Melanocyte of skin (primary cell): ENCODE measurements at places on chromosomes 2 and 18. TPM values are rescaled to one million over a fixed set of nuclear protein-coding genes. Genes with fewer than 3 reads are reported as not detected.

SH3BP4 gene
- 18.6 and 32.3 TPM in 2 replicates for total RNA-seq

TTC32 gene
- 5.2 and 7.7 TPM in 2 replicates for total RNA-seq

AGXT gene
- total RNA-seq: not detected in 2 replicates

GCG gene
- total RNA-seq: not detected in 2 replicates

TNFAIP6 gene
- 5.8 and 66.1 TPM in 2 replicates for total RNA-seq

TEX44 gene
- not detected in 2 replicates for total RNA-seq

CDH7 gene
- total RNA-seq: under 0.01 TPM in 1 of 2 replicates, not detected in the other

CRYGD gene
- not detected in 2 replicates for total RNA-seq

PDE11A gene
- total RNA-seq: 0.15 and 0.33 TPM in 2 replicates

LONRF2 gene
- total RNA-seq: 0.34 and 0.36 TPM in 2 replicates

PRSS56 gene
- total RNA-seq: under 0.01 TPM in 1 of 2 replicates, not detected in the other

VWA3B gene
- not detected in 2 replicates for total RNA-seq

CKAP2L gene
- 6.5 and 8.9 TPM in 2 replicates for total RNA-seq

CCDC148 gene
- total RNA-seq: 0.69 and 0.73 TPM in 2 replicates

FSHR gene
- not detected in 2 replicates for total RNA-seq
